ENCODE measurements at places on chromosomes 3 and 15.

GRCh38 chr3:120469882-120470301 lies 19.1 kb upstream of the FSTL1 start:
- DNase-seq, result no peak

DNA sequence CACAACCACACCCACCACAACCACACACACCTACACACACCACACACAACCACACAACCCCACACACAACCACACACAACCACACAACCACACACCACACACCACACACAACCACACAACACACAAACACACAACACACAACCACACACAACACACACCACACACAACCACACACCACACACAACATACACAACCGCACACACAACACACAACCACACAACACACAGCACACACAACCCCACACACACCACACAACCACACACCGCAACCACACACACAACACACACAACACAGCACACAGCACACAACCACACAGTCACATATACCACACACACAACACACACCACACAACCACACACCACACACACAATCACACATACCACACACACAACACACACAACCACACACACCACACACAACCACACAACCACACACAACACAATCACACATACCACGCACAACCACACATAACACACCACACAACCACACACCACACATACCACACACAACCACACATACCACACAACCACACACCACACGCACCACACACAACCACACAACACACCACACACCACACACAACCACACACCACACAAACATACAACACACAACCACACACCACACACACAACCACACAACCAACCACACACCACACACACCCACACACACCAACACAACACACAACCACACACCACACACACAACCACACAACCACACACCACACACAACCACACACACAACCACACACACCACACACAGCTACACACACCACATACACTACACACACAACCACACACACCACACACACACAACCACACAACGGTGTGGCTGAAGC lies 23.7 kb downstream of the CPN2 start:
- no peak for DNase-seq

DNA sequence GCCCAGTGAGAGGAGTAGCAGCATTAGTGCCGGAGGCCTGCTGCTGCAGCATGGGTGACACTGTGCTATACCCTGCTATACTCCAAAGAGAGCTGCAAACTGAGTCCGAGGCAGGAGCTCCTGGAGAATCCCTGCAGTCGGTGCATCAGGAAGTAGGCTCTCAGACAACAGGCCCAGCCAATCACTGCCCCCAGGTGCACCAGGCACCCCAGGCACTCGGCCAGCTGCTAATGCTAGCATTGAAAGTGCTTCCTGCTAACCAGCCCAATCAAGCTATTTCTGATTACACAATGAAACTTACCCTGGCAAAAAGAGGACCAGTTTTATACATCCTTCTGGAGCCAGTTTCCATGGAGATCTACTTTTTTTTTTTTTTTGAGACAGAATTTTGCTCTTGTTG lies 45.6 kb upstream of the IREB2 start:
- no peak for DNase-seq

DNA sequence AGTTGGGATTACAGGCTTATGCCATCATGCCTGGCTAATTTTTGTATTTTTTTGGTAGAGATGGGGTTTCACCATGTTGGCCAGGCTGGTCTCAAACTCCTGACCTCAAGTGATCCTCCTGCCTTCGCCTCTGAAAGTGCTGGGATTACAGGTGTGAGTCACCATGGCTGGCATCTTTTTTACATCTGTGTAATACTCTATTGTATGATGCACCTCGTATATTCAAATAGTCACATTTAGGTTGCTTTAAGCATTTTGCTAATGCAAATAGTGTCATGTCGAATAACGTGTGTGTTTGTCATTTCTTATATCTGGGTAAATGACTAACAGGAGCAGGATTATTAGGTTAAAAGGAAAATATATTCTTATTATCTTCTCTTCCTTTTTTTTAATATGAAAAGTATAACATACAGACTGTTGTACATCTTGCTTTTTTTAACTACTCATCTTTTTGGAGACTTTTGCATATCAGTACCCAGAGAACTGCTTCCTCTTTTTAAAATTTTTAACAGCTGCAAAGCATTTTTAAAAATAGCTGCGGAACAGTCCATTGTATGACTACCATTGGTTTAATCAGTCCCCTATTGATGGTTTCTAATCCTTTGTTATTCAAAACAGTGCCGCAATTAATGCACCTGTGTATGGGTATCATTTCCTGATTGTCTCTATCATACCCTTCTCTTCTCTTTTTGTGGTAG lies 13.4 kb downstream of the SCAMP5 start:
- DNase-seq, result no peak

GRCh38 chr3:53238886-53239285 lies 16.9 kb downstream of the TKT start:
- no peak for DNase-seq

- peak; percentile 50 for DNase-seq
Observed at GRCh38 chr15:42371096-42371495, 11.8 kb downstream of the CAPN3 start.

GRCh38 chr3:98521897-98522543 lies 682 bp downstream of the CLDND1 start:
- DNase-seq, result peak; percentile 67

DNA sequence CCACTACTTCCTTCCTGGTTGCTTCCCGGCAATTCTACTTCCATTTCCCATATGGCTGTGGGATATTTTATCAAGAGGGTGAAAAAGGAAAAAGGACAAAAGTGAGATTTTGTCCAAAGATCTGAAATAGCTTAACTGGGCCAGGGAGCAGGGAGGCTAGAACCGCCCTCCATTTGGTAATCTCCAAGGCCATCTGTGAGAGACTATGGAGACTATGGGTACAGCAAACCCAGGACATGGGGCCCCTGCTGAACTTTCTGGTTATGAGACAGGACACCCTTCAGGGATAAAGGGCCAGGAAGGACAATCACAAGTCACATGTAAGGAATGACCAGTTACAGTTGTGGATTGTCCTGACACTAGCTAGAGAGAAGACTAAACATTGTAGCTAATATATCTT lies 24.3 kb downstream of the ZSCAN2 start:
- DNase-seq, result no peak

- no peak for DNase-seq
Observed at GRCh38 chr3:98769448-98769847, 6.3 kb downstream of the ST3GAL6 start.

GRCh38 chr3:67704322-67704721 lies 49.9 kb upstream of the SUCLG2 start:
- DNase-seq, result no peak

DNA sequence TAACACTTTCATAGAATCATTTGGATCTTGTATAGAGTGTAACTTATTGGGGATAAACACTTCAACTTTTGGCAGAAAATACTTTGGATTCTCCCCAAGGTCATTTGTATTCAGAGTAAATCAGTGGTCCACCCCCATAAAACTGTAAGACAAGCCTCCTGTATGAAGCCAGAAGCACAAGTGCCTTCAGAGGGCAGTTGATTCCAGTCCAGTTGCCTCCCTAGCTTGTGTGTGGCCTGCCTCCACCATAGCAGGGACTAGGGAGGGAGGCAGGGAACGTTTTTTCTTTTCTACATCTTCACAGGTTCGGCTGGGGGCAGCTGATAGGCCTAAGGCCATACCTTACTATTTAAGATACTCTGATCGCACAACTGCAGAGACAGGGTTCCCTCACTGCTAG lies 11.6 kb downstream of the GORASP1 start:
- DNase-seq, result no peak

DNA sequence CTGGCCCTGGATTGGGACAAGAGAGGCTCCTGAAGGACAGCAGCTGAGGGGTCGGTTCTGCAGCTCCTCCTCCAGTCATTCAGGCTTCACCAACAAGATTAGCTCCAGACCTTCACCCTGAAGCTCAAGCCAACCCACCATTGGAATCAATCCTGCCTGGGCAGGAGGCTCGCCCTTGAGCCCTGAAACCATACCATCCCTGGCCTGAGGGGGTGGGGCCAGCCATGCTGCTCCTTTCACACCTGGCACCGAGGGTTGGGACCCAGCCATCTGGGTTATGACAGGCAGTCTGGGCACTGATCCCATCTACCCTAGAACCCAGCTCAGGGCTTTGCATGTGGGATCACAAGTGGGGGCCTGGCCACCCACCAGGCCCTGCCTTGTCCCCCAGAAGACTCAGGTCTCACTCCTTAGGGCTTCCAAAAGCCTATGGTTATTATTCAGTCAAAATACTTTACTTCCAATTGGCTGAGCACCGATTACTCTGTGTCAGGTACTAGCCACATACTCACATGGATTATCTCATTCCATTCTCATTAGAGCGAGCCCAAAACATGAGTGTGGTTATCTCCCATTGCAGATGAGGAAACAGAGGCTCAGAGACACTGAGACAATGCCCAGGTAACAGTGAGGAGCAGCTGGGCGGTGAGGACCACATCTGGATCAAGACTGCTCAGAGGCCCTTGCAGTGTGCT lies 3.1 kb downstream of the ABHD14B start:
- DNase-seq, result no peak

DNA sequence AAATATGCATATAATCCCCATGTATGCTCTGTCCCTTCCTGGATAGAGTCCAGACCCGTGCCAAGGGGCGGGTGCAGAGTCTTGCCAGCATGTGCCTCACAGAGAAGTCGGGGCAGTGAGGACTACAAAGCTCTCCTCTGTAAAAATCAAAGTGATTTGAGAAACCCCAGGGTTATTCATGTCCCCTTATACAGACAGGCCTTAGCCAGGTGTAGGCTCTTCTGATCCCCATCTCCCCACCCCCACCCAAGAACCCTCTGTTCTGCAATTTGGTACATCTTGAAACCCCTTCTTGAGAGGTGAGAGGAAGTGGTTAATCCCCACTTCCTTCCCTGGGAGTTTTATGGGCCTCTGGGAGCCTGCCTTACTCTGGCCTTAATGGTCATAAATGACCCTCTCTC lies 24.7 kb downstream of the TRIM71 start:
- peak; percentile 7 for DNase-seq

GRCh38 chr3:30915782-30916181 lies 21.3 kb upstream of the GADL1 start:
- no peak for DNase-seq

DNA sequence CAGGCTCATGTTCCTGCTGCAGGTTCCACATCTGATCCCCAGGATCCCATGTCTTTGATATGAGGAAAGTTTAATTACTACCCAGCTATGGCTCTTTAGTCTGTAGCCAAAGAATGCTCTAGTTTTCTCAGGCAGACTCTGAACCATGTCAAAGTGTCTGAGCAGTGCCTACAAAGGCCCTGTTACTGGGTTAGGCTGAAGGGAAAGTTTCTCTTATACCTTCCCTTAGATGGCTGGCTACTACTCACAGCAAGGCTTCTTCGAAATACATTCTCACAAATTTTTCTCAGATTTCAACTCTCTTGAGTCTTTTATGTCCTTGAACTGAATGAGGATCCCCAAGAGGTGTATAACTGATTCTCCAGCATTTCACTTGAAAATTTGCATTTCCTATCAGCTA lies 102.4 kb downstream of the NR1D2 start:
- no peak for DNase-seq

GRCh38 chr15:59169251-59169708 lies 37.4 kb upstream of the LDHAL6B start:
- DNase-seq, result peak; percentile 88

GRCh38 chr3:180959691-180960090 lies 29.8 kb downstream of the DNAJC19 start:
- DNase-seq, result no peak

DNA sequence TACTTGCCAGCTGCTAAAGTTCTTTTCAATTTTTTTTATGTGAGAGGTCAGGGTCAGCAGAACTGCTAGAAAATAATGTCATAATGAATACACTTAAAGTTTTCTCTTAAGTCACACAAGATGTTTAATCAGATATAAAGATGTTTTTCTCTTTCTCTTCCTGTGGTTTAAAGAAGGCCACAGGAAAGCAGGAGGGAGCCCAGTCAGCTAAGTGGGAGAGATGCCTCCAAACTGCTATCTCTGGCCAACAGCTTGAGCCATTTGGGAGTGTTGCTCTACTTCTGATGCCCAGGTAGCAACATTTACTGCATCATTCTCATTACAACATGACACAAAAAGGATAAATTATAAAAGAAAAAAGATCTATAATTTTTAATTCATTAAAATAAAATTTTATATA lies 45.7 kb upstream of the NLGN1 start:
- no peak for DNase-seq

GRCh38 chr3:24598695-24599470 lies 104.2 kb upstream of the THRB start:
- peak; percentile 19 for DNase-seq

- DNase-seq, result peak; percentile 9
Observed at GRCh38 chr3:81761904-81762580, 597 bp upstream of the GBE1 start.

GRCh38 chr3:110123946-110124345 lies 786.6 kb upstream of the DPPA4 start:
- DNase-seq, result no peak

DNA sequence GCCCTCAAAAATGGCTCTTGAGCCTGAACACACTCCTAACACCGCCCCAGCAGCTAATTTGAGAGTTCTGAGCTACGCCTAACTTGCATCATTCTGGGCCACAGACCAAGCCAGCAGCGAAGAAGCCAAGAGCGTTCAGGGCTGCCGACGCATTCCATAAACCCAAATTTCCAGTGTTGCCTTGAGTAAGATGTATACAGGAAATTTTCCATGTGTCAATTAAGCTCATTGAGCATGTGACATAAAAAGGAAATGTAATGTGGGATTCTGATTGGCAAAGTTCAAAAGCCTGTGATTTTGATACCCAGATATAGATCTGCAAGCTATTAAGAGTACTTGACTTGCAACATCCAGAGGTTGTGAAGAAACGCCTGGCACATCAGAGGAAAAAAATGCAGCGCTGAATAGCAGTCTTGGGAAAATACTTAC lies 148.6 kb upstream of the NR2F2 start:
- DNase-seq, result peak; percentile 93

DNA sequence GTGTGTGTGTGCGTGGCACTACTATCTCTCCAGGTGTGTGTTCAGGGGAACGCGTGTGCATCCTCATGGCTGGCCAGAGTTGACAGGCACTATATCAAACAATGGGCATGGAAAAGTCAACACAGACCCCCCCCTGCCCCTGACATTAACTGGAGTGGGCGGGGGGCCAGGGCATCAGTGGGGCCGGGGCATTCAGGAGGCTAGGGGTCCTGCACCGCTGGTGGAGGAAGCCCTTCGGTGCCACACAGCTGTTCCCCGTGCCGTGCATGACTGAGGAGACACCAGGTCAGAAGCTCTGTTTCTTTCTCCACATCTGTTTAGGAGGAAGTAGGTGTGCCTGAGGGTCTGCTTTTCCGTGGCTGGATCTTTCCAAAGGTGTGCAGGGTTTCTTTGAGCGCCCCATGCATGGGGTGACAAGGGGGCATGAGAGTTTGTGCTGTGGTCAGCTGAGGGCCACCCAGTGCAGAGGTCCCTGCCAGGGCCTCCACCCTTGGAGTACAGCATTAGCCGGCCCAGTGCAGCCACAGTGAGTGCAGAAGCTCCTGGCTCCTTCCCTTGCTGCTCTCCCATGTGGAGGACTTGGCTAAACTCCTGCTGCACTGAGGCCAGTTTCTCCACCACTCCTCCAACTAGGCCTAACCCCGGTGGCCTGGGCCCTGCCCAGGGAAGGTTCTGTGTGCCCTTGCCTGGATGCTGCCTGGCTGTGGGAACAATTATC lies 7.5 kb downstream of the C3orf22 start:
- DNase-seq, result no peak

All from EH (cell line).